ENCODE measurements at places on chromosomes 3 and 15. TPM values are rescaled to one million over a fixed set of nuclear protein-coding genes. Genes with fewer than 3 reads are reported as not detected.

DNA sequence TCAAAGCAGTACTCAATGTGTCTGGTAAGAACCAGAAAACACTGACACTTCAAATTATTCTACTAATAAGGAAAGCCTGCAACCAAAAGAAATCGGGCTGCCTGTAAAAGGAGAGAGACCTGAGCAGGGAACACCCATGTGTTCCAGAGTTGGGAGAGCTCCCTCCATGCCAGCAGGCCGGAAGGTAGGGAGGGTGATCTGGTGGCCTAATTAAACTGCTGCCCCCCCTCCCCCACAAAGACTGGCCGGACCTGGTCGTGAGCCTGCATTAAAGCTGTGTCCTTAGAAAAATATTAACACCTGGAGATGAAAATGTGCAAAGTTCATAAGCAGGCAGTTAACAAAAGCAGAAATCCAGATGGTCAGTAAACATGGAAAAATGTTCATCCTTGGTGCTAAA is 170.6 kb upstream of the BHLHE40 start:
- H3K36me3 ChIP-seq, result no peaks in the 10 kb centered on the region
- DNase-seq, result no peak
- H3K4me1 ChIP-seq, result peaks cover 3% of the 10 kb centered on the region
- no peaks in the 10 kb centered on the region for H3K27me3 ChIP-seq
- no peak overlapping the region for H3K4me3 ChIP-seq

- no peak overlapping the region for H3K27ac ChIP-seq
- H3K4me3 ChIP-seq, result no peak overlapping the region
Measured at GRCh38 chr3:189331002-189331418, 159.2 kb downstream of the TPRG1 start.

DNA sequence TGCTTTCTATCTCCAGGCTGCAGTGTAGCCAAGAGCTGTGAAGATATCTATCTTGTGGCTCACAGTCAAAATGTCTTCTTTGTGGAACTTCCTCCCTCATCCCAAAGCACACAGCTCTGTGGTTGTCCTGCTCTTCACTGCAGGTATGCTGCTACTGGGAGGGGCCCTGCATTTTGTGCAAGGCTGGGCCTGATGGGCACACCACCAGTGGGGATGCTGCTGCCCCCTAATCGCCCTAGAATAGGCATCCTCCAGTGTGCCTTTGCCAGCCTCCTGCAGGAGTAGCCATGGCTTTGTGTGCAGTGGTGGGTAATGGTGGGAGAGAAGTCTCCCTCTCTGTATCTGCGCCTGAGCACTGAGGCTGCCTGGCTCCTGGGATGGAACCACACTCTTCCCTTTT is 297.3 kb downstream of the DOCK3 start:
- no peaks in the 10 kb centered on the region for H3K36me3 ChIP-seq
- H3K4me1 ChIP-seq, result no peaks in the 10 kb centered on the region
- H3K27ac ChIP-seq, result no peak overlapping the region

DNA sequence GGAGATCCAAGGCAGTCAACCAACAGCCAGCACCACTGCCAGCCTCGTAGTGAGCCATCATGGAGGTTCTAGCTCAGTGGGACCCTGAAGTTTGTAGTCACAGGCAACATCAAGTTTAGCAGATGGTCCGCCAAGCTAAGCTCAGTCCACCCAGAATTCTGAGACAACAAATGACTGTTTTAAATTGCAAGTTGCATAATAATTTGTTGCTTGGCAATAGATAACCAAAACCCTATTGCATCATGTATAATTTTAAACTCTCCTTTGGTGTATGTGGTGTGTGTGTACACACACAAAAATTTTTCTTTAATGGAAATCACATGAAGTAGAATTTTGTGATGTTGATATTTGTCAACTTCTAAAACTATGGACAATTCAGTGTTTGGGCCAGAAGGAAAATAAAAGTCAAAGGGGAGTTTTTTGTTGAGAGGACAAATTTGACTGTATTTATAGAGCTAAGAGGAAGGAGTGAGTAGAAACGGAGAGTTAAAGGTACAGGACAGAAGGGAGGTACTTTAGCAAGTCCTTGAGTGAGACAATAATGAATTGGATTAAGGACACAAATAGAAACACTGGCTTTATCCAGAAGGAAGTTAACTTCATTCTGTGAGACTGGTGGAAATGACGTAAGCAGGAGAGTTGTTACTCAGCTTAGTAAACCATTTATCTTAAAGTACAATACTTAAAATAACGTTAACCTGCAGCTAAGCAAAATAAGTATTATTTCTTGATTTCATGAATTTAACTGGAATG is 83.6 kb downstream of the NCEH1 start:
- DNase-seq, result peak; percentile 78
- H3K27ac ChIP-seq, result peak overlapping the region; percentile 83
- no peaks in the 10 kb centered on the region for H3K27me3 ChIP-seq
- H3K4me1 ChIP-seq, result peaks cover 58% of the 10 kb centered on the region
- H3K36me3 ChIP-seq, result no peaks in the 10 kb centered on the region

- H3K27me3 ChIP-seq, result no peaks in the 10 kb centered on the region
- no peak overlapping the region for H3K4me3 ChIP-seq
- no peaks in the 10 kb centered on the region for H3K36me3 ChIP-seq
- no peak overlapping the region for H3K27ac ChIP-seq
Measured at GRCh38 chr3:140031170-140031569, 96.2 kb downstream of the CLSTN2 start.

GRCh38 chr3:172675441-172676193 is 35.2 kb downstream of the NCEH1 start:
- H3K36me3 ChIP-seq, result no peaks in the 10 kb centered on the region
- no peaks in the 10 kb centered on the region for H3K27me3 ChIP-seq
- peak; percentile 57 for DNase-seq
- peaks cover 33% of the 10 kb centered on the region for H3K4me1 ChIP-seq

GRCh38 chr15:79505956-79506355 is 73.8 kb downstream of the MINAR1 start:
- peaks cover 11% of the 10 kb centered on the region for H3K27me3 ChIP-seq
- H3K27ac ChIP-seq, result no peak overlapping the region
- DNase-seq, result no peak
- H3K36me3 ChIP-seq, result no peaks in the 10 kb centered on the region

DNA sequence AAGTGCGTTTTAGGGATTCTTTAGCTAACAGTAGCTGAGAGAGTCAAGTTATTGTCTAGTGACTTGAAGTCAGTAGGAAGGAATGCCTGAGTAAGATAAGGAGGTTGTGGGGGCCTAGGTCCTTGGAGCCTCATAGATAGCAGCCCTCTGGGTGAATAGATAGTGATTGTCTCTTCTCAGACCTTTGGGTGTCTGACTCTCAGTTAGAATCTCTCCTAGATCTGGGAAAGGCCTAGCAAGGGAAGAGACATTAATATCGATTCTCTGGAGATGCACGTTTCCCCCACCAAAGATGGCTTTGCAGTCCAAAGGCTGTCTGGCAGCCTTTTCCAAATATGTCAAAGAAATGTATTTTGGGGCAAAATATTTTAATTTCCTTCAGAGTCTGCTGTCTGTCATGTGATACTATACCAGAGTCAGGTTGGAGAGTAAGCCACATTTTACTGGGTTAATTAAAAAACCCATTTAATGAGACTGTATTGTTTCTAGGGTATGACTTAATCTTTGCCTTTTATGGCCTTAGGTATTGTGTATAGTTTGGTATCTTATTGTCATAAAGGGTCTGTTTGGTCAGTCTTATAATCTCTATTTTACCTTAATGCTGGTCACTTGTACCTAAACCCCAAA is 92.2 kb downstream of the ST6GAL1 start:
- no peak for DNase-seq
- no peaks in the 10 kb centered on the region for H3K4me1 ChIP-seq
- H3K27ac ChIP-seq, result no peak overlapping the region
- peaks cover 26% of the 10 kb centered on the region for H3K27me3 ChIP-seq
- no peaks in the 10 kb centered on the region for H3K36me3 ChIP-seq
- H3K4me3 ChIP-seq, result no peak overlapping the region

- no peaks in the 10 kb centered on the region for H3K27me3 ChIP-seq
- H3K36me3 ChIP-seq, result no peaks in the 10 kb centered on the region
- no peaks in the 10 kb centered on the region for H3K4me1 ChIP-seq
- no peak overlapping the region for H3K4me3 ChIP-seq
- DNase-seq, result no peak
- no peak overlapping the region for H3K27ac ChIP-seq
Measured at GRCh38 chr3:41581700-41582099, 380.2 kb downstream of the ULK4 start.

- no peaks in the 10 kb centered on the region for H3K4me1 ChIP-seq
- no peaks in the 10 kb centered on the region for H3K36me3 ChIP-seq
- H3K27me3 ChIP-seq, result no peaks in the 10 kb centered on the region
- no peak overlapping the region for H3K27ac ChIP-seq
Measured at GRCh38 chr3:121869736-121870135, 24.5 kb upstream of the SLC15A2 start.

MNS1 gene
- 2.9 TPM for total RNA-seq

DLEC1 gene
- not detected for total RNA-seq

SPATA12 gene
- not detected for total RNA-seq

Data from GM23248 (cell line).